ENCODE measurements at places on chromosomes 5 and 9.

DNA sequence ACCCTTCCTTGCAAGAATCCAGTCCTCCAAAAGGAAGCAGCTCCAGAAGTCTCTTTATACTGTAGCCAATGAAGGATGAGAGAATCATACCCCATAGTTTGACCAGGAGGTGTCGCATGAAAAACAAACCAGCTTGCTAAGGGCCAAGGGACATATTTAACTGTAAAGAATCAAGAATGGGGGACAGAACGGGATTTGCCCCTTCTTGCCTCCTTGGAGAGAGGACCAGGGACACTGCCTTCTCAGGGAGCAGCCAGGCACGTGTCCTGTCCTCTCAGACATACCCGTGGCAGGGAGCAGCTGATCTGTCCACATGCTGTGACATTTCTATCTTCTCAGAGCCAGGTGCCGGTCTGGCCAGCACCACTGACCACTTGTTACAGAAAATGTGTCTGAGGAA lies 11.7 kb downstream of the PRUNE2 start:
- no peak for DNase-seq

DNA sequence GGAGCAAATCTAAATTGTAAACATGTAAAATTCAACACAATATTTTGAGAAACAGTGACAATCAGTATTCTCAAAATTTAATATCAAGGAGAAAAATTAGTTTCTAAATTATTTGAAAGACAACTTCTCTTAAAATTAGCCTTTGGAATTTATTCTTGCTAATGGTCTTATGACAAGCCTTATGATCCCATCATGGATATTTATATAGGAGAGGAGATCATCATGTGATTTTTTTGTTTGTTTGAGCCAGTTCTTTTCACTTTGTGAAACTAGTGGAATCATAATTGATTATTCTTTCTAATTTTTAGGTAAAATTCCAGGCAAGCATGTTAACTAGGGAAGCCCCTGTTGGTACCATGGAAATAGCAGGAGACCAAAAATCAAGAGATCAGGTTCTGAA lies 24.7 kb downstream of the DMXL1 start:
- DNase-seq = no peak

- DNase-seq = no peak
Observed at GRCh38 chr5:151068433-151069197, 12.2 kb downstream of the TNIP1 start.

DNA sequence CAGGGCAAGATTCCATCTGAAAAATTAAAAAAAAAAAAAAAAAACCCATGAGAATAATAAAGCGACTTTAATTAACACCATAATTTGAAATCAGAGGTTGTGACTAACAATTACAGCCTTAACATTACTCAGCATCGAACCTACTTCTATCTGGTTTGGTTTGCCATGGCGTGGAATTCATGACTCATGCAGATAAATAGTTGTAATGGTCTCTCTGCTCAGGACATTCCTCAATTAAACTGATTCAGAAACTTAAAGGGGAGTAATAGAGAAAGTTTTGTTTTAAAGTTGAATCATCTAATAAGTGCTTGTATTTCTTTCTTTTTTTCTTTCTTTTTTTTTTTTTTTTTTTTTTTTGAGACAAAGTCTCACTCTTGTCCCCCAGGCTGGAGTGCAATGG lies 135.5 kb downstream of the SPATA31D1 start:
- peak; percentile 45 for DNase-seq

DNA sequence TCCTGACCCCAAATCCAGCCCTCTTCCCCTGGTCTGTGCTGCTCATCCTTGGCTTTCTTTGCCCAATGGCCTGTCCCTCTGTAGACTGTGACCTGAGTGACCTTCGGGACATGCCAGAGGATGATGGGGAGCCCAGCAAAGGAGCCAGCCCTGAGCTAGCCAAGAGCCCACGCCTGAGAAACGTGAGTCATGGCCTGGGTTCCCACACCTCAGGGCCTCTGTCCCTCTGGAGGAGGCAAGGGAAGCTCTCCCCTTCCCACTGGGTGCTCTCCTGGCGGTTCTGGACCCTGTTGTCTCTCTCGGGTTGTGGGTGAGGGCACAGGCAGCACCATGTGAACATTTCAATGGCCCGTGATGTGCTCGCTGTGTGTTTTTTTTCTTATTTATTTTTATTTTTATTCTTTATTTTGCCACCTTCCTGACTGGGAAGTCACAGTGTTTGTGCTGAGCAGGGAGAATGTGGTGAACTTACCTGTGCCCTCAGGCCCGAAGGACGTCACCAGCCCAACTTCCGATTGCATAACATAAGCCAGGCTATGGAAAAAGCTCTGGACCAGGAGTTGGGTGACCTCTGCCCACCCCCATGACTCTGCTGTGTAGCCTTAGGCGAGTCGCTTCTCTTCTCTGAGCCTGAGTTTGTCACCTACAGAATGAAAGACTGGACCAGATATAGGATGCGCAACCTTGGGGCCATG lies 29.5 kb downstream of the AFAP1L1 start:
- no peak for DNase-seq

GRCh38 chr5:139459451-139459934 lies 3.0 kb downstream of the ECSCR start:
- no peak for DNase-seq

- peak; percentile 28 for DNase-seq
Observed at GRCh38 chr5:151234476-151235238, 10.8 kb upstream of the CCDC69 start.

Data from ELR (cell line).